Esophagus muscularis mucosa (tissue), 4 donors: ENCODE measurements at places on chromosomes 4 and X. TPM values are rescaled to one million over a fixed set of nuclear protein-coding genes. Genes with fewer than 3 reads are reported as not detected.
A peak's percentile ranks its signal among the peaks of the same experiment; 100 is the strongest.

The RASSF6 gene
- 0.50 TPM for total RNA-seq

The ZXDB gene
- 15.4 TPM for total RNA-seq

The EDNRA gene
- total RNA-seq = 4.6 TPM

The VSIG4 gene
- total RNA-seq = 164 TPM

The FABP2 gene
- total RNA-seq = not detected

GRCh38 chr4:17309567-17310268 is 202.2 kb downstream of the QDPR start:
- no peaks in the 10 kb centered on the region for H3K27me3 ChIP-seq
- no peak for DNase-seq
- no peaks in the 10 kb centered on the region for H3K36me3 ChIP-seq
- no peak overlapping the region for H3K4me3 ChIP-seq
- H3K4me1 ChIP-seq = no peaks in the 10 kb centered on the region
- no peak overlapping the region for H3K27ac ChIP-seq

DNA sequence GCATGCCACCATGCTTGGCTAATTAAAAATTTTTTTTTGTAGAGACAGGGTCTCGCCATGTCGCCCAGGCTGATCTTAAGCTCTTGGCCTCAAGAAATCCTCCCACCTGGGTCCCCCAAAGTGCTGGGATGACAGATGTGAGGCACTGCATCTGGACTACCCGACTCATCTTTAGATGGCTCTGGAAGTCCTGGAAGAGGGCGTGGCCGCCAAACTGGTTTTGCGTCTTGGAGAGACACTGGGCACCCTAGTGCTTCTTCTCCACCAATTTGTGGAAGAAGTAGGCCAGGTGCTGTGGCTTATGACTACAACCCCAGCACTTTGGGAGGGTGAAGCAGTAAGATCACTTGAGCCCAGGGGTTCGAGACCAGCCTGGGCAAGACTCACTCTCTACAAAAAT is 47.6 kb downstream of the HOPX start:
- no peaks in the 10 kb centered on the region for H3K36me3 ChIP-seq
- H3K27me3 ChIP-seq = no peaks in the 10 kb centered on the region
- H3K27ac ChIP-seq = no peak overlapping the region
- no peaks in the 10 kb centered on the region for H3K4me1 ChIP-seq
- DNase-seq = no peak

GRCh38 chrX:148204195-148204594 is 223.1 kb downstream of the FMR1NB start:
- DNase-seq = no peak
- H3K4me1 ChIP-seq = no peaks in the 10 kb centered on the region
- no peaks in the 10 kb centered on the region for H3K27me3 ChIP-seq
- H3K4me3 ChIP-seq = no peak overlapping the region
- H3K36me3 ChIP-seq = no peaks in the 10 kb centered on the region

GRCh38 chrX:45769761-45770582 is 569.3 kb upstream of the DIPK2B start:
- H3K27me3 ChIP-seq = no peaks in the 10 kb centered on the region
- DNase-seq = peak; percentile 92
- peak overlapping the region; percentile 42 for H3K4me3 ChIP-seq
- H3K36me3 ChIP-seq = no peaks in the 10 kb centered on the region

- H3K4me1 ChIP-seq = no peaks in the 10 kb centered on the region
- H3K27ac ChIP-seq = no peak overlapping the region
- no peaks in the 10 kb centered on the region for H3K36me3 ChIP-seq
- no peak for DNase-seq
Observed at GRCh38 chrX:11575332-11575731, 90.4 kb downstream of the ARHGAP6 start.

DNA sequence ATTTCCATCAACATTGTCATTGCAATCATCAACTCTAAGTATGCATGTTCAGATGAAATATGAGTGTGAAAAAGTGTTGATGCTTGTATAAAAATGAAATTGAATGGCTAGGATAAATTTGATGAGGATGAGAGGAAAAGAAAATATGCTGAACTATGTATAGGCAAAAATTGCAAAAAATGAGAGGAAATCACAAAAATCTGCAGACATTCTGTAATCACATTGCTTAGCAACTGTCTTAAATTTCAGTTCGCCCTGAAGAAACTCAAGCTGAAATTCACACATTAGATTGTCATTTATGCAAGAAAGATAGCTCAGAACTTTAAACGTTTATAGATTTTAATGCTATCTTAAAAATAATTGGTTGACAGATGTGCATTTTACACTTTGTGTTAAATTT is 1098.8 kb upstream of the IGFBP7 start:
- no peak overlapping the region for H3K27ac ChIP-seq
- H3K36me3 ChIP-seq = no peaks in the 10 kb centered on the region
- no peaks in the 10 kb centered on the region for H3K4me1 ChIP-seq
- no peaks in the 10 kb centered on the region for H3K27me3 ChIP-seq

DNA sequence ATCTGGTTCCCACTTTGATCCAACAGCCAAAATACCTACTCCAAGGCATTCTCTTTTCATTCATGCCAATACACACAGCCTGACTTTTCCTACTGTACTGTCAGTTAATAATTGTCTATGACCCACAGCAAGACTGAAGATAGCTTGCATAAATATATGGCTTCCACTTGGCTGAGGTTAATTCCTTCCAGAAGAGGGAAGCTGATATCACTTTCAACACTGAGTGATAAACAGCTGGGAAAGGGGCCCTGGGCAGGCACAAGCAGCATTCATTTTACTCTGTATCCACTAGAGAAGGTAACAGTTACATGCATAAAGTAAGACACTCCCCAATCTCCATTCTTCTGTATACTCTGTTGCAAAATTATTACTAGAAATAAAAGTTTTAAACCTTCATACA is 200.2 kb upstream of the UGT8 start:
- H3K27me3 ChIP-seq = no peaks in the 10 kb centered on the region
- H3K4me3 ChIP-seq = no peak overlapping the region
- H3K4me1 ChIP-seq = no peaks in the 10 kb centered on the region

- no peaks in the 10 kb centered on the region for H3K36me3 ChIP-seq
- DNase-seq = no peak
- no peaks in the 10 kb centered on the region for H3K4me1 ChIP-seq
Observed at GRCh38 chrX:25156323-25156722, 140.6 kb upstream of the ARX start.

DNA sequence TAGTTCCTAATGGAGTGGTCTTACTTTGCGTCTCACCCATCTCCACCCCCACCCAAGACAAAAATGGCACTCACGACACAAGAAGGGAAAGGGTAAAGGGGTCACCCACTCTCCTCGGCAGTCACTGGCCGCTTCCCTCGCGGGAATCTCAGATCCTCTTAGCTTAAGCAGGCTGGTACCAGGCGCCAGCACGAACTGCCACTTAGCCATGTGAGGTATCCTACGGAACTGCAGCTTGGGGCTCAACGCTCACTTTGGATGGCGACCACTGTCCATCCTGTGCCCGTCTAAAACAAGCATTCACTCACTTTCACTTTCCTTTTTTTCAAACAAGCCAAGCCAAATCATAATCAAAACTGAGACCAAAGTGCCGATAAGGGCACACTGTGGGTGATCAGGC is 14.6 kb upstream of the MAGIX start:
- H3K36me3 ChIP-seq = no peaks in the 10 kb centered on the region
- no peak for DNase-seq
- H3K27me3 ChIP-seq = no peaks in the 10 kb centered on the region

GRCh38 chr4:56637791-56638190 is 43.3 kb downstream of the HOPX start:
- no peaks in the 10 kb centered on the region for H3K27me3 ChIP-seq
- no peak for DNase-seq
- H3K27ac ChIP-seq = no peak overlapping the region
